BJ (cell line): ENCODE measurements at places on chromosomes 11 and 22. TPM values are rescaled to one million over a fixed set of nuclear protein-coding genes. Genes with fewer than 3 reads are reported as not detected.

Gene TRPC6
- polyA plus RNA-seq: 5.3 and 8.2 TPM in 2 replicates

Gene MS4A3
- polyA plus RNA-seq: not detected in 2 replicates

Gene LMO2
- polyA plus RNA-seq: not detected in 2 replicates

Gene ACTN3
- not detected in 2 replicates for polyA plus RNA-seq
